Upper lobe of left lung (tissue), 6 donors: ENCODE measurements at places on chromosomes 5 and 9. TPM values are rescaled to one million over a fixed set of nuclear protein-coding genes. Genes with fewer than 3 reads are reported as not detected.
A peak's percentile ranks its signal among the peaks of the same experiment; 100 is the strongest.

- H3K27me3 ChIP-seq, result no peaks in the 10 kb centered on the region
- DNase-seq, result no peak
- H3K4me1 ChIP-seq, result no peaks in the 10 kb centered on the region
- H3K27ac ChIP-seq, result no peak overlapping the region
Observed at GRCh38 chr5:42487821-42488220, 64.6 kb downstream of the GHR start.

DNA sequence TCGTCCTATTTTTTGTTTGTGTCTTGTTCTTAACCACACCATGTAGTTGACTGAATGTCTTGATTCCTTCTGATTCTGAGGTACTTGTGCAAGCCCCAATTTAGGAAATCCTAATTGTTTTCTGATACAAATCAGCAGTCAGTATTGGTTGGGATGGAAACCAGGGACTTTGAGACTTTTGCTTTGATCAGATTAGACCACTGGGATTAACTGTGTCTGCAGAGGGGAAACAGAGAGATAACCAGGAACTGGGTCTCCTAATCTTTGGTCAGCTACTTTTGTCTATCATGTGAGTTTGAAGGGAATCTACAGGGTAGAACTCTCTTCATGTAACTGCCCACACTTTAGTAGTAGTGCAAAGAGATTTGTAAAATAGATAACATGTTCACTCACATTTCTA is 173.8 kb upstream of the POC5 start:
- DNase-seq, result no peak
- H3K27ac ChIP-seq, result no peak overlapping the region
- H3K36me3 ChIP-seq, result no peaks in the 10 kb centered on the region

DNA sequence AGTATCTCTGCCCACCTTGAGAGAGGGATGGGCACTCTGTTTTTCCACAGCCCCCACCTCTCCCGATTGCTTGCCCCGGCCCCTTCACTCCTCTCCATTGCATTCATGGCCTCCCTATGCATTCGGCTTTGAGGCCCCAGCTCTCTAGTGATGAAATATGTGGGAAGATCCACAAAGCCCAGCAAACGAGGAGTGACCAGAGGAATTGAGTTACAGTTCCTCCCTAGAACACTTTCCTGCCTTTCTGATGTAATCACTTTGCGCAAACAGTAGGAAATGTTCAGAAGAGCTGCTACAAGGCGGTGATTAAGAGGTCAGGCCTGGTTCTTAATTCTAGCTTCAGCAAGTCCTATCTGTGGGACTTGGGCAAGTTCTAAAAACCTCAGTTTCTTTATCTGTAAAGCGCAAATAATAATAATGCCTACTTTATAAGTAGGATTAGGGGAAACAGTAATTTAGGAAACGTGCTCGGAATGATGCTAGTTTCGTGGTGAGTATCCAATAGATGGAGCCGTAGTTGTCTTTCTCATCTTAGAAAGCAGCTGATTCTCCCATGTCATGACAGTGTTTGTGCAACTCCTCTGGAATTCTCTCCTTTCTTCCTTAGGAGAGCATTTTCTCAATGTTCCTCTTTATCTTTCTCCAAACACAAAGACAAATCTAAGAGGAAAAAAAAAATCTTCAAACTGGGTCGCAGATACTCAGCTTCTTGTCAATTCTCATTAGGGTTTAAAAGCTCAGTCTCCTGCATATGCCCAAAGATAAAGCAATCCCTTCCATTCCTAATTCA is 99.5 kb upstream of the MSX2 start:
- H3K27me3 ChIP-seq, result no peaks in the 10 kb centered on the region
- H3K4me3 ChIP-seq, result no peak overlapping the region
- no peak for DNase-seq

DNA sequence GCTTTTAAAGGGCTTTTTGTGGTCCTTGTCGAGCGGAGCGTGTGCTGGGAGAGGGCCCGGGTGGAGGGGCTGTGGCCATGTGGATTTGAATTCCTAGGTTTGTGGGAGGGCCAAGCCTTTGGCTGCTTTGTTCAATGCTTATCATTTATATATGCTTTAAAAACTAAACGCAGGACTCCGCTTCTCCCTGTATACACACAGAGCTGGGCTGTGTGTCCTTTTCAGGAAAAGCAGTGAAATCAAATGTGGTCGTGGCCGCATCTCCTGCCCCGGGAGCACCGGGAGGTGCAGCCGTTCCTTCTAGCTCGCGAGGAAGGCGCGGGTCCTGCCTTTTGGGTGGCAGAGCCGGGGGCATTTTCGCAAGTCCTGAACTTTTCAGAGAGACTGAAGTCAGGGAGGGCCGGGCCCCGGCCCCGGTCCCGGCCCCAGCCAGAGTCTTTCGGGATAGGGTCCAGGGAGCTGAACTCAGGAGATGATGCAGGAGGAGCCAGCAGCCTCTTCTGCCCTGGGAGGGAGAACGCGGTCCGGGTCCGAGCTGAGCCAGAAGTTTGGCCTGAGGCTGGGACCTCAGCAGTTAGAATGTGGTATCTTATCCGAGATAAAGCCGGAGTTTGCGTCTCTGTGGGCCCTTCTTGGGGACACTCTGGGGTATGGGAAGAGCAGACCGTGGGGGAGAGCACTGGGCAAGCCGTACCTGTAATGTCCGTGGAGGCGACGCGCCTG is 158.8 kb downstream of the C9orf152 start:
- no peak for DNase-seq
- H3K36me3 ChIP-seq, result no peaks in the 10 kb centered on the region
- no peaks in the 10 kb centered on the region for H3K27me3 ChIP-seq
- H3K4me3 ChIP-seq, result peak overlapping the region; percentile 64
- H3K4me1 ChIP-seq, result peaks cover 23% of the 10 kb centered on the region

The FAM221B gene
- total RNA-seq, result not detected

DNA sequence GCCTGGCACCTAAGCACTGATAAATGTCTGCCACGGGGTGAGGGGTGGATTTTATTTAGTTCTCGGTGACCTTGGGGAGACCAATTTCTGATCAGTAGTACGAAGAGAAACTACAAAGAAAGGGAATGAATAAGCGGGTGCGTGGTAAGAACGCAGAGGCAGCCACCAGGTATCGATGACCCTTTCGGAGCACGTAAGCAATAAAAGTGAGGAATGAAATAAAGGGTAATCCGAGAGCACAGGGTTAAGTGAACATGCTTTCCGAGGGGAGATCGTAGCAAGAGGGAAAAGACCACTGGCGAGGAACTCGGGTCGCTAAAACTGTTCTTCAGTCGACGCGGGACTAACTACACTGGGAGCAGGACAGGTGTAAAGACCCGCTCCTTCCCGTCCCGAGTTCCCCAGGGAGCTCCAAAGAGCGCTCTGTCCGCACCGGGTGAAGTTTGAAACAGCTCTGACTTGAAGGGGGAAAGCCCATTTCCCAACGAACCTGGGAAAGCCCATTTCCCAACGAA is 1.1 kb downstream of the ELOVL7 start:
- no peaks in the 10 kb centered on the region for H3K36me3 ChIP-seq
- no peaks in the 10 kb centered on the region for H3K27me3 ChIP-seq
- H3K4me3 ChIP-seq, result peak overlapping the region; percentile 84
- H3K4me1 ChIP-seq, result peaks cover 8% of the 10 kb centered on the region
- H3K27ac ChIP-seq, result no peak overlapping the region

DNA sequence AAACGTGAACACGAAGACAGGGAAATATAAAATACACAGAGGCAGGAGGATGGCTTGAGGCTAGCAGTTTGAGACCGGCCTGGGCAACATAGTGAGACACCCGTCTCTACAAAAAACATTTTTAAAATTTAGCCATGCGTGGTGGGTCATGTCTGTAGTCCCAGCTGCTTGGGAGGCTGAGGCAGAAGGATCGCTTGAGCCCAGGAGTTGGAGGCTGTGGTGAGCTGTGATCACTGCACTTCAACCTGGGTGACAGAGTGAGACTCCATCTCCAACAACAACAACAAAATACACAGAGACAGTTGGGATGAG is 55.1 kb downstream of the SUSD1 start:
- no peak for DNase-seq
- no peak overlapping the region for H3K4me3 ChIP-seq
- H3K27me3 ChIP-seq, result no peaks in the 10 kb centered on the region
- H3K27ac ChIP-seq, result no peak overlapping the region

The SPINK4 gene
- not detected for total RNA-seq

The IL5 gene
- not detected for total RNA-seq

DNA sequence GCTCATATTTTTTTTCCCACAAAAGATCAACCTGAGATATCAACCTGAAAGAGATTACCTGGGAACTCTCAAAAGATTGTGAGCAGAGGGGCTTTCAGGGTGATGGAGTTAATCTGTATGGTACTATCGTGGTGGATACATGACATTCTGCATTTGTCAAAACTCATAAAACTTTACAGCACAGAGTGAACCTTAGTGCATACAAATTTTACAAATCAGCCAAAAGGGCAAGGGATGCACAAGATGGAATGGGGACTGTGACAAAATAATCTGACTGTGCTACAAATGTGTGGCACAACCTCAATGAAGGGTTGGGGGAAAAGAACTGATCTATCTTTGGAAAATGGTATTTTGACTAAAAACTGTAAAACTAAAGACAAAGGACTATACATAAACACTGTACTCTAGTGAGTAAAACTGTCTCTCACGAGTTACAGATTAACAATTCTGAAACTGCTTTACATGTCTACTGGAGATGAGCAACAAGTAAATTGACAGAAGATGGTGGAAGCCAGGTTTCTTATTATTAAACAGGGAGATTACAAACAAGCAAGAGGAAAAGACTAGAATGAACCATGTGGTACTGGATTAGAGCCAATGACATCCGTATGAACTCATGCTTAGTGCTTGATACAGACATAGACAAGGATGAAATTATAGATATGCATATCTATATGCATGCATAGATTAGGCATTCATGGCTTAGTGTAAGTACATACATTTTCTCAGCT is 24.8 kb upstream of the RLN1 start:
- no peaks in the 10 kb centered on the region for H3K27me3 ChIP-seq
- no peak overlapping the region for H3K4me3 ChIP-seq
- DNase-seq, result no peak
- H3K36me3 ChIP-seq, result no peaks in the 10 kb centered on the region
- no peaks in the 10 kb centered on the region for H3K4me1 ChIP-seq

- H3K27ac ChIP-seq, result no peak overlapping the region
- DNase-seq, result no peak
- H3K4me3 ChIP-seq, result no peak overlapping the region
- no peaks in the 10 kb centered on the region for H3K36me3 ChIP-seq
Observed at GRCh38 chr5:20463206-20463605, 475.2 kb upstream of the CDH18 start.

The PRLR gene
- 1.8 TPM for total RNA-seq

DNA sequence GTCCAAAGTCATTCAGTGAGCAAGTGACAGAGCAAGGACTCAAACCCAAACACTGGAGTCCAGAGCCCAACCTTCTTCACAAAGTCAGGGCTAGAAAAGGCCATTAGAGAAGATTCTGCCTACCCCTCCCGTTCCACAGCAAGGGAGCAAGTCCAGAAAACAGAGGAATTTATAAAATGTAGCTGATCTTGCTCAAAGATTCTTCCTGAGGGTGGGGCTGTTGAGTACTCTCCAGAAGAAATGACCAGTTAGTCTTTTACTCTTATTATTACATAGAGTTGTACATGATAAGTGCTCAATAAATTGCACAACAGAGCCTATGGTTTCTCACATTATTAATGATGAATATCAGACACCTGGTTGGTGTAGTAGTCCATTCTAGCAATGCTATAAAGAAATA is 39.3 kb upstream of the HMHB1 start:
- H3K27ac ChIP-seq, result no peak overlapping the region
- H3K4me1 ChIP-seq, result peaks cover 7% of the 10 kb centered on the region
- no peak overlapping the region for H3K4me3 ChIP-seq
- no peaks in the 10 kb centered on the region for H3K36me3 ChIP-seq
- DNase-seq, result no peak
- no peaks in the 10 kb centered on the region for H3K27me3 ChIP-seq

The ANP32B gene
- 78.5 TPM for total RNA-seq

DNA sequence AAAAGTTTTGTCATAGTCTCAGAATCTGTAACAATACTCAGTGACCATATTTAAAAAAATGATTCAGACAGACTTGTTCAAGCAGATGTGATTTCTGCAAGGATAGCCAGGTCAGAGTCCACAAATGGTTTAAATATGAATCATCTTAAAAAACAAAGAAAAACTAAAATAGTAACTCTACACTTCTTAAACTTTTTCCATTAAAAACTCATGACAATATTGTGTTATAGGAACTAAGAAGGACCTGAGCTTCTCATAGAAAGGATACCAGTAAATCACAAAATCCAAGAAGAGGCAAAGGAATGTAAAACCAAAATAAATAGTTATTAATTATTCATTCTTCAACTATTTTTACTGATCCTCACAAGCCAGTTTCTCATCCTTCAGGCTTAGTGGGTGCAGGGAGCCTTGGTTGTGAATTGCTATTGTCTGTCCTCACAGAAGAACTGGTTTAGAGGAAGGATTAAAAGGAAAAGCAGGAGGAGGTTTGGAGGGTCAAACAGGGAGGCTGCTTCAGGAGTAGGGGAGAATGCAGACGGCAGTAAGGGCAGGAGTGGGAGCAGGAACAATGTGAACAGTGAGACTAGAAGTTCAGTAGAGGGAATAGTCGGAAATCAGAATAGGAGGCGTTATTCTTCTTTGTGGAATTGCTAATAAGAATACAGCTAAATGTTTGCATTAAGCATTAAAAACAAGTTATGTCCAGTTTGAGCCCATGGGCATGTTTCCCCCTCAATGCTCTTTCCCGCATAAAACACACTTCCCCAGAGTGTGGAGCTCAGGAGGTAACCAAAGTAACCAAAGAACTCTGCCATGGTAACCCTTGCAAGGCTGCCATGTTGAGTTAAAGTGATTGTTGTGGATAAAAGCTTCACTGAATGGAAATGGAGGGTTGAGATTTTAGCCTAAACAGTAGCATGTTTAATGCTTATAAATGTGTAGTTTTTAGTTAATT is 110.7 kb downstream of the CCDC192 start:
- no peaks in the 10 kb centered on the region for H3K27me3 ChIP-seq
- H3K4me1 ChIP-seq, result no peaks in the 10 kb centered on the region
- no peak for DNase-seq
- no peaks in the 10 kb centered on the region for H3K36me3 ChIP-seq
- H3K4me3 ChIP-seq, result no peak overlapping the region

- H3K27me3 ChIP-seq, result no peaks in the 10 kb centered on the region
- DNase-seq, result no peak
- H3K4me1 ChIP-seq, result no peaks in the 10 kb centered on the region
- no peak overlapping the region for H3K4me3 ChIP-seq
Observed at GRCh38 chr9:14294659-14295058, 19.3 kb downstream of the NFIB start.

DNA sequence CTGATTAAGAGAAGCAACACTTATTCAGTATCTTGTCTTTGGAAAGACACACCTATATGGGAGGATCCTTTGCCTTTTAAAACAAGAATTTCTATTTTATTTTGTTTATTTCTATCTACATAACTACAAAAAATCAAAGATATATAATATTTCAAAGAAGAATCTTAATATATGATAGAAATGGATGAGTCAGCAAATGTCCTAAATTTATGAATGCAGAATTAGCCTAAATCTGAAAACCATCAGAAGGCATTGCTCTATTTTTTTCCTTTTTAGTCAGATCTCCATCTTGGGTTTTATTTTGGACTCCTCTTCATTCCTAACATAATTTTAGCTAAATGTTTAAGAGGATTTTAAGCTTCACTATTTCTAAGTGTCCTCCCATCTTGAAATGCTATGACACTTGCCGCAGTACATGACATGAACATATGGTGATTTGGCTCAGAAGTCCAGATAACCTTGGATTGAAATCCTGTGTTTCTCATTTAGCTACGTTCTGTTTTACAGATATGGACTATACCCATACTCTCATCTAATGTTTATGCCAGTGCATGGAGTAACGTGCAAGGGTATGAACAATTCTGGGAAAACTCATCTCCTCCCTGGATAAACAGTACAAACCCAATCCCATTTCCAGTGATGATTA is 1322.8 kb upstream of the DMAC1 start:
- no peak for DNase-seq
- no peaks in the 10 kb centered on the region for H3K4me1 ChIP-seq
- no peaks in the 10 kb centered on the region for H3K36me3 ChIP-seq
- H3K27me3 ChIP-seq, result no peaks in the 10 kb centered on the region
- H3K4me3 ChIP-seq, result no peak overlapping the region
